ENCODE measurements at places on chromosomes 2 and 18.

DNA sequence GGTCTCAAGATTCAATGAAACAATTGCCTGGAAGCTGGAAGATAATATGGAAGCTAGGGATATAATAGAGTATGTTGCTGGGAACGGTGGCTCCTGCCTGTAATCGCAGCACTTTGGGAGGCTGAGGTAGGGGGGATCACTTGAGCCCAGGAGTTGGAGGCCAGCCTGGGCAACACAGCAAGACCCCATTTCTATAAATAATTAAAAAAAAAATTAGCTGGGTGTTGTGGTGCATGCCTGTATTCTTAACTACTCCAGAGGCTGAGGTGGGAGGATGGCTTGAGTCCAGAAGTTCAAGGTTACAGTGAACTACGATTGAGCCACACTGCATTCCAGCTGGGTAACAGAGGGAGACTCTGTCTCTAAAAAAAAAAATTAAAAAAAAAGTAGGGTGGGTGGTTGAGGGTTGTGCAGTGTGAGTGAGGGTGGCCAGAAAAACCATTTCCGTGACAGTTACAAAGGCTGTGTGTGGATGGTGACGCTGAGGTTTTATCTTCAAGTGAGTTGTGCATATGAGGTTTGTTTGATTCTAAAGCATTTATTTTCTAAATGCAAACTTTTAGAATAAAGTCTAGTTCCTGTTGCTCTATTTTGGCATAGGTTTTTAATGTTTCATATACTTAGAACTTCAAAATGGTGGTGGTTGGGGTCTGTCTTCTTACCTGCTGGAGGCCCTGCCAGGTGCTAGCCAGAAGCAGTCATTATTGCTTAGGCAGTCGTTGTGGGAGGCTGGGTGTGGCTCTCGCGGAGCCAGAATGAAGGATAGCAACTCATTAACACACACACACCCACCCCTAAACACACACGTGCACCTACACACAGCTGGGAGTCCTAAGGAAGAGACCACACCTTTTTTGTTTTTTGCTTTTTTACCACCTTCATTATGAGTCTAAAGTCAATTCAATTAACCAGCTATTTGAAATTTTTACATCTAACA, 4.7 kb upstream of the IL1R2 start:
- no peak for DNase-seq

DNA sequence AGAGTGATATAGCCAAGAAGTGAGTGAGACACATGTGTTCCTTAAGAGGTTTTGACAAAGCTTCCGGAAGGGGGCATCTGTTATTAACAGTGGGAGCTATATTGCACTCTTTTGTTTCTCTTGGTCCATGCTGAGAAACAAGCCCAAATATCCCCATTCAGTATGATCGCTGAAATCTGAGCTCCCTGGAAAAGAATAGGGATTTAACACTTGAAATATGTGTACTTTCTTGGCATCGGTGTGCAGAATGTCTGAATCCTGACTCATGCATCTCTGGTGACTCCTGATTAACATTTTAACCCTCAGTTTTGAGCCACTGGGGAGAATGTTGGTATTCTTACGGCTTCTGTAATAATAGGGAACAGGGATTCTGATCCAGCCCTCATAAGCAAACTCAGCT, 448.1 kb downstream of the TSN start:
- DNase-seq: no peak

GRCh38 chr18:3839581-3839981, 389.6 kb downstream of the TGIF1 start:
- DNase-seq: no peak

- DNase-seq: no peak
Measured at GRCh38 chr2:86352137-86352726, 14.8 kb upstream of the REEP1 start.

- no peak for DNase-seq
Measured at GRCh38 chr2:198213253-198213652, 408.9 kb downstream of the PLCL1 start.

- DNase-seq: no peak
Measured at GRCh38 chr2:190407246-190407661, 901 bp upstream of the MFSD6 start.

DNA sequence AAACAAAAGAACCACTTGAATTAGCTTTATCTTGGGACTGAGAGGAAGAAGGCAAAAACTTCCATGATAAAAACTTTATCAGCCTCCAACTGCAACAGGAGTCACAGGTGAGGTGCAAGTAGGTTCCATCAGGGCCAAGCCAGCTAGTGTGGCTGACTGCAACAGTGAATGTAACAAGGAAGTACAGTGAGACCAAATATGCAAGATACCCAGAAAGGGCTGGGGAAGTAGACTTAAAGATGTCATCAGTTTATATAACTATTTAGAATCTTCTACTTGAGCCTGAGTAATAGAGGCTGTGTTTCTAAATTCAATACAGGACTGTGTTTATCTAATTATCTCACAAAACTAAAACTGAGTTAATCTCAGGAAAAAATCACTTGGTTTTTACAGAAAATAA, 14.8 kb downstream of the PLEKHM3 start:
- no peak for DNase-seq

DNA sequence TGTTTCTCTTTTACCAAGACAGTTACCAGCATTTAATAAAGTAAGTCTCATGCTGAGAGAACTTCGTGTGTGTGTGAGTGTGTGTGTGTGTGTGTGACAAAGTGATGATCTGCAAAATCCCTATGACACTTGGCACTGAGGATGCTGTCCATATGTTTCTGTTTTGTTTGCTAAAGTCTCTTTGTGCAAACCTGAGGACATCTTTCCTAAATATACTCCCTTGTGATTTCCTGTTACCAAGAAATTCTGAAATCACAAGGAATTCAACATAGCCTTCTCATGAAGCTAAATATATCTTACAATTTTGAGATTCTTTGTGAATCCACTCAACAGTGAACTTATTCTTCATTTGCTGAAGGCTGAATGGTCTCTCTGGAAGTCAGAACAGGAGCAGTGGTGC, 1359.7 kb upstream of the NRXN1 start:
- no peak for DNase-seq

- no peak for DNase-seq
Measured at GRCh38 chr2:33068261-33068660, 121.5 kb downstream of the LTBP1 start.

- DNase-seq: no peak
Measured at GRCh38 chr18:24923138-24923537, 428.8 kb downstream of the ZNF521 start.

DNA sequence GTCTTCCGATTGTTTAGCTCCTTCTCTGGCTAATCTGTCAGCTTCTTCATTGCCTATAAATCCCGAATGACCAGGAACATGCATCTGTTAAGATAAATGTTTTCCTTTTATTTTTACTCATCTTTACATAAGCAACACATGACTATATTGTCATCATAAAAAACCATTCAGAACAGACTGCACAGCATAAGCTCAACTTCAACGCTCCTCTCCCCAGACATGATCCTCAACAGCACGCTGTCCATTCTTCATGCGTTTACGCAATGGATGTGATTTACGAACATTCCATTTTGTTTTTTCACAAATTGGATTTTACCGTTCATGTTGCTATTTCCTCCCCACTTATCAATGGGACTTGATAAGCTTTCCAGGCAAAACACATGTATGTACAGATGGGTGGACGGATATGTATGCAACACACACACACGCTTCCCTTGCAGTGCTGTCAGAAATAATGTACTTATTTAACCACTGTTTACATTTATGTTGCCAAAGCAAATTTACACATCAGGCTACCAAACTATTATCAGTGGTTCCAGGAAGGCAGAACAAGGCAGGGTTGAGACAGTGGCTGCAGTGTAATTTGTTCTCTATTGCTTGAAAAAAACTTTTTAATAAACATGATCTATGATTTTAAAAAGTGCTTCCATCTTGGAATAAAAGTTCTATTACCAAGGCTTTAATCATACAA, 12.2 kb downstream of the RNASEH1 start:
- no peak for DNase-seq

DNA sequence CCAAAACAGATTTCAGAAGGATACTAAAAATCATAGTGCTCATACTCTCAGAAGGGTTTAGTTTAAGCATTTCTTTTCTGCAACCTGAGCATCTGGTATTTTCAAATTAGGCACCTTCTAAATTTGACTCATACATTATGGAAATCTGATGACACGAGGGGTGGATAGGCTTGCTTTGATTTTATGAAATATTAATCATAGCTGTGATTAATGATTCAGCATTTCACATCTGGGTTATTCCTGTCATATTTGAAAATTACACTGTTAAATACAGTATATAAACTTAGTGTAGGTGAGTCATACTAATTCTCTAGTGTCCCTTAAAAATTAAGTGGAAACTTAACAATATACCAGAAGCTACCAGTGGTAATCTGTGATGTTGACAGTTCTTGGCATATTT, 47.7 kb downstream of the MRPS9 start:
- no peak for DNase-seq

GRCh38 chr2:40450066-40450795, 1.7 kb downstream of the SLC8A1 start:
- no peak for DNase-seq

- DNase-seq: no peak
Measured at GRCh38 chr18:23629444-23629946, 33.2 kb downstream of the ANKRD29 start.

- DNase-seq: no peak
Measured at GRCh38 chr2:37190290-37190689, 1.8 kb upstream of the SULT6B1 start.
